Stimulated activated CD4-positive, alpha-beta T cell treated with anti-CD3 and anti-CD28 coated beads, Interleukin-2, amount 100 ng/mL, for 24 hours (primary cell): ENCODE measurements at places on chromosomes 6 and 20.

- DNase-seq = no peak
These were observed 1011.0 kb downstream of the EYS start for GRCh38 chr6:64696053-64696452.

DNA sequence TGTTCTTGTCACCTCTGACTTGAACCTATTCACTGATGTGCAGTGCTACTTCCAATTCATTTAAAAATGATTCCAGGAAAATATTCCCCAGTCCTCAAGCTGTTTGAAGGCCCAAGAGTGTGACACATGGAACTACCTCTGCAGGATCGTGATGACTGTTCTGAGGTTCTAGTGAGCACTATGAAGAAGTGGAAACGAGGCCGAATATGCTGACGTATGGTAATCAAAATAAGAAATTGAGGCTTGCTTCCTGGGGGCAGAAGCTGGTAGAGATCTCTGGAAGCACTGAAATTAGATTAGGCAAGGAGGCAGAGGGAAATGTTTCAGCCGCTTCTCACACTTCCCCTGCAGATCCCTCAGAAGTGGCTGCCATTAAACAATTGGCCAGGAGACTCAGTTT is 15.7 kb downstream of the TMEM242 start:
- DNase-seq = no peak

DNA sequence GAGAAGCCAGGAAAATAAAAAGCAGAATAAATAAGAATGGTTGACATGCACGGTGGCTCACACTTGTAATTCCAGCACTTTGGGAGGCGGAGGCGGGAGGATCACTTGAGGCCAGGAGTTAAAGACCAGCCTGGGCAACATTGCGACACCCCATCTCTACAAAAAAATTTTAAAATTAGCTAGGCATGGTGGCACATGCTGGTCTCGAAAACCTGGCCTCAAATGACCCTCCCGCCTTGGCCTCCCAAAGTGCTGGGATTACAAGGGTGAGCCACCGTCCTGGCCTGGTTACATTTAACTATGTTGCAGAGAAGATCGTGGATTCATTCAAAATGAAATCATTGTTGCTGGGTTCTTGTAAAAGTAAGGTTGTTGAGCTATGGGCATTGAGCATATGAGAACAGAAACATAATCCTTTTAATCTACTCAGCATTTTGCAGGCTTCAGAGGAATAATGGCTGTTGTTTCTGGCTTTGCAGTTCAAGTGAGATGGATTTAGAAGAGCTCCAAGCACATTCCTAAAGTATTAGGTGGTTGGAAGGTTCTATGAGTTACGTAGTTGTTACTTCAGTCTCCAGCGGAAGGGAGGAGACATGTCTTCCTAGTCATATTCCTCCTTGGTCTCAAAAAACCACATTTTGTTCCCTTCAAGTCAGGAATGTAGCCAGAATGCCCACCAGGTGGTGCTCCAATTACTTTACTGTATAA is 45.6 kb upstream of the RAB23 start:
- DNase-seq = peak; percentile 46

DNA sequence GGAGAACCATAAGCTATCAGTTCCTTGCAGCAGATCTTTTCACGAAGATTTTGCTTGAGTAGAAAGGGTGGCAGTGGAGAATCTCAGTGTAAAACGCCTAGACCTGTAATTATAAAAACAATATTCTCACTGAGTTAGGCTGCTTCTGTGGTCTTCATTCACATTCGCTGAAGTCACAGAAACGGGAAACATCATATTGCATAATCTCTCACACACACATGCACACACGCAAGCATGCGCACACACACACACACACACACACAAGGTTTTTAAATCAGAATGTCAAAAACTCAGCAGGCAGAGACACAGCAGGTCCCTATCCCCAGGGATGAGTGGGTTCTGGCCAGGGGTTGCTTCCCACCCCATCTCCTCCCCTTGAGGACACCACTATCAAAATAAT is 175.5 kb downstream of the ATXN1 start:
- DNase-seq = no peak

- DNase-seq = no peak
These were observed 86.7 kb upstream of the THBS2 start for GRCh38 chr6:169340395-169340794.

DNA sequence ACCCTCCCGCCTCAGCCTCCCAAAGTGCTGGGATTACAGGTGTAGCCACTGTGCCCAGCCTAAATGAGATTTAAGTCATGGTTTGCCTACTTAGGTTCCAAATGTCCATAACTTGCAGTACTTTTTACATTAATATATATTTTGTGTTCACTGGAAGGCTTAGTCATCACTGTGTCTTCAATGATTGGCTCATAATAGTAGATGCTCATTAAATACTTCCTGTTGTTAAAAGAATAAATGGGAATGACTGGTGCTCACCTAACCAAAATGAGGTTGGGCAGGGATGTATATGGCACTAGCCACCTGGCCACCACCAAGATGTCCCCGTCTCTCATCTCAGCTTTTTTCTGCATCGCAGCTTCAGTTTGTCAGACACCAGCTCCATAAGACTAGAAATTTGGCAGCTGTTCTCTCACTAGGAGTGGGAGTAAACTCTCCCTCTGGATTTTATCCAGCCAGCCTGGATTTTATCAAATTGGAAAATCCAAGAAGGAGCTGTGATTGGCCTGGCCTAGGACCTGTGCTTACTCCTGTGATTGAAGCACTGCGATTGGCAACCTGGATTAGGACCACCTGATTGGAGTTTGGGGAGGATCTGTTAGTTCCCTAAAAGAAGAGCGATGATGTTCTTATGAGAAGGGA is 1.1 kb upstream of the GLO1 start:
- no peak for DNase-seq

GRCh38 chr6:132445201-132445951 is 44.1 kb upstream of the MOXD1 start:
- DNase-seq = no peak

GRCh38 chr20:32621071-32621890 is 36.1 kb upstream of the NOL4L start:
- DNase-seq = no peak

- DNase-seq = no peak
These were observed 38.8 kb upstream of the MAP3K4 start for GRCh38 chr6:160952633-160953281.

GRCh38 chr6:31173406-31173805 is 2.9 kb upstream of the POU5F1 start:
- no peak for DNase-seq

GRCh38 chr20:50230871-50231560 is 40.4 kb downstream of the CEBPB start:
- no peak for DNase-seq

DNA sequence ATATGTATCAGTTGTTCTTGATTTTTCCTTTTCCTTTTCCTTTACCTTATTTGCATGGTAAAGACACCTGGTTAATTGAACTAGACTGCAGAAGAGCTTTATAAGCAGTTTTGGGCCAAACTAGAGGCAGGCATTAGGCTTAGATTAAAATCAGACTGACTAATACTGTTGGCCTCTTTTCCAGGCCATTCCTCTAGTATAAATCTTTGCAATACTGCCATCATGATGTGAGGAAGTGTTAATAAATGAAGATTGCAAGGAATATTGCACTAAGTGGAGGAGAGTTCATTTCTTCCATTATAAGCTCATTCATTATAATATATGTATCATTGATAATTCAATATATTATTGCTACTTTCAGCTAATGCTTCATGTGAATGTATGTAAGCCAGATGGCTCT is 163.8 kb downstream of the MMUT start:
- DNase-seq = no peak

GRCh38 chr6:95084867-95085266 is 492.5 kb upstream of the MANEA start:
- no peak for DNase-seq
